ENCODE measurements at places on chromosomes 7 and 10.

- DNase-seq, result no peak
Measured at GRCh38 chr7:41147606-41148485, 555.0 kb downstream of the INHBA start.

- DNase-seq, result no peak
Measured at GRCh38 chr7:133360201-133360600, 107.3 kb downstream of the EXOC4 start.

GRCh38 chr10:359093-359492 is 223.8 kb downstream of the ZMYND11 start:
- DNase-seq, result no peak

DNA sequence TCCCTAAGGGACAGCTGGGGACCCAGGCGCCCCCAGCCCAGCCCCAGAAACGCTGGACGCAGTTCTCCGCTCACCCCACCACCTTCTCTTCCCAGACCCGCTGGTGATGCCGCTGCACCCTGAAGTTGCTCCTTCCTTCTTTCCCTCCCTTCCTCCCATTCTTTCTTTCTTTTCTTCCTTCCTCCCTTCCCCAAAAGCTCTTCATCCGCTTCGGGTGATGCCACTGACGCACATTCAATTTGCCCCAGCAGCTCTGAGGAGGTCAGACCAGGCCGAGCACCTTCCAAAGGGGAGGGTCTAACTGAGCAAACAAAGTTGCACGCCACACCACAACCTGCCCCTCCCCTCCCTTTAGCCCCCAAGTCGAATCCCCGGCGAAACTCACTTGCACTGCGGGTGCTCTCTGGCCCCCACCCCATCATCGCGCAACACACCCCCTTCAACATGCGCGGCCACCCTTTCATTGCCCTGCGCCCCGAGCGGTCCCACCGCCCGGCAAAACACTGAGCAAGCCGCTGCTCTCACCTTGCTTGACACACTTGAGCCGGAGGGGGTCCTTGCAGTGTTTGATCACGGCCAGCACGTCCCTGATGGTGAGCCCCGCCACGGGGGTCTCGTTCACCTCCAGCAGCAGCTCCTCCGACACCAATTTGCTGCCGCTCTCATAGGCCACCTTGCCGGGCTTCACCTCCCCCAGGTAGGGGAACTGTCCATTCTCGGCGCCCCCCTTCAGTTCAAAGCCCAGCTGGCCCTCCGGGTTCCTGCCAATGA is 787 bp downstream of the MAGI2 start:
- DNase-seq, result no peak

- no peak for DNase-seq
Measured at GRCh38 chr10:130236711-130237110, 100.5 kb downstream of the GLRX3 start.

GRCh38 chr7:44671069-44671468 is 64.6 kb downstream of the OGDH start:
- DNase-seq, result no peak

DNA sequence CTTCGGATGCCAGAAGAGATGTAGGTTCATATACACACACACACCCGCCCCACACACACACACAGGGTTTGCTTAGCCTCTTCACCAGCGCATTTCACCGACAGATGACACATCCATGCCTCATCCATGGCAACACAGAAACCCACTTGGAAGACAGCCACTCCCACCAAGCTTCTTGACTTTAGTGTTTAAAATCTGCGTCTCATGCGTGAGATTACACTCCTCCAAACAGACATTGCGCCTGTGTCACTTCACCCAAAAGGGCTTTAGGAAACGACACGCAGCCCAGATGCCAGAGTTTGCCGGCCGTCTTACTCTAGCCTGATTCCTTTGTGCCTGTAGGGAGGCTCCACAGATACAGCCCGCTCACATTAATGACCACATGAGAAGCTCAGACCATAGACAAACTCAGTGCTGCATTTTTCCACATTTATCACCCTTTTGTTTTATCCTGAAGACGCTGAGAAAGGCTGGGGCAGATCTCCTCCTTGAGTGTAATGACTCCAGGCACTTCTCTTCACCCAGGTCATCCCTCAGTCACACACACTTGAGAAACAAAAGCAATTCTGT is 73.8 kb downstream of the DIP2C start:
- DNase-seq, result no peak

DNA sequence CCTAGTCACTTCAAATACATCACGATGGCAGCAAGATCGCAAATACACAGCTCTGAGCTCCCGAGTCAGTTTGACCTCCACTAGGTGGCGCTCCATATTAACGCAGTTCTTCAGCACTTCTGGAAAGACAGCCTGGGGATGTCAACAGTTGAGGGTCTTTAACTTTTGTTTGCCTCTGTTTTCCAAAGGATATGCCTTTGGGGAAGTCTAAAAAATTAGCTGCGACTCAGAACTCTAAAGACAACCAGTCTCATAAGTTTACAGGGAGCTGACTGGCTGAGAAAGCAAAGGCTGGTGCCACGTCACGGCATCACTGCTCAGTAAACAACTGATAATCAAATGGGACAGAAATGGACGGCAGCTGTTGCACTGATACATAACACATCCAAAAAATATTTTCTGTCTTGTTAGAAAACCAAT is 458.8 kb downstream of the SORCS1 start:
- DNase-seq, result no peak

GRCh38 chr7:67466109-67466508 is 469.5 kb downstream of the TYW1 start:
- DNase-seq, result no peak

All from effector memory CD8-positive, alpha-beta T cell (primary cell).